Urothelium cell line (cell line): ENCODE measurements at places on chromosomes 12 and 14.
A peak's percentile ranks its signal among the peaks of the same experiment; 100 is the strongest.

DNA sequence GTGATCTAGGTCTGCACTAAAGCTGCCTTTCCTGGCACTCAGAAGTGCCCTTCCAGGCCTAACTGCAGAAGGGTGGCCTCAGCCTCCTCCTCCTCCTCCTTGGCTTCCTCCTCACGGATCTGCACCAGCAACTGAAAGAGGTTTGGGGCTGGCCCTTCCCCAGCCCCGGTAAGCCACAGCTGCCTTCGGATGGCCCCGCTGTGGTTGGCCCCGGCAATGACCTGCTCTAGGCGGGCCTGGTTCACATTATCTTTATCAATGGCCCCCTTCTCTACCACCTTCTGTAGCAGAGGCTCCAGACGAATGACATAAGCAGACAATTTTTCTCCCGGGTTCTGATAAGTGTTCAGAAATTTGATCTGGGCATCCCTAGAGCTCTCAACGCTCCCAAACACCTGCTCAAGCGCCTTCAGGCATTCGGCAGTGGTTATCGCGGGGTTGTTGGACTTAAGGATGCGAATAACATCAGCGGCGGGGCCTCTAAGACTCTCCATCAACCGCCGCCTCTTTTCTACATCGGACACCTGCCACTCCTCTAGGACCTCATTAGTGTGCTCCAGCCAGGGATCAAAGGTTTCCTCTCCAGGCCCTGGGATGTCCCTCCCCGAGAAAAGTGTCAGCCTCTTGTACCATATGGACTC is 1.5 kb downstream of the PNMA1 start:
- peak; percentile 64 for DNase-seq

DNA sequence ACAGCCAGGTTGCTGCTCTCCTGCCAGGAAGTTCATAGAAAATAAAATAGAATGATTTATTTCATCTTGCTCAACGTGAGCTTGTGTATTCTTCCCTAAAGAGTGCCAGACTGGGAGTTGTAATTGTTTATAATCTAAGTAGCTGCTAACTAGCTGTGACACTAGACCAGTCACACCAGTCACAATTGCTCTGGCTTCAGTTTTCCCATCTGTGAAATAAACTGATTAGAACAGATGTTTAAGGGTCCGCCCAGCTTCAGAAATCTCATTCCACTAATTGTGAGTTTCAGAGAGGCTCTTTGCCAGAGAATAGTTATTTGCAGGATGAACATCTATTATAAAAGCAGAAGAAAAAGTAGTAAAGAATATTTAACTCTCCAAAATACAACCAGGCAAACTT is 55.6 kb upstream of the ZDHHC17 start:
- no peak for DNase-seq

- DNase-seq: no peak
Observed at GRCh38 chr12:103011974-103012763, 54.7 kb downstream of the ASCL1 start.

- peak; percentile 79 for DNase-seq
Observed at GRCh38 chr12:49507139-49507538, 31.7 kb upstream of the KCNH3 start.

DNA sequence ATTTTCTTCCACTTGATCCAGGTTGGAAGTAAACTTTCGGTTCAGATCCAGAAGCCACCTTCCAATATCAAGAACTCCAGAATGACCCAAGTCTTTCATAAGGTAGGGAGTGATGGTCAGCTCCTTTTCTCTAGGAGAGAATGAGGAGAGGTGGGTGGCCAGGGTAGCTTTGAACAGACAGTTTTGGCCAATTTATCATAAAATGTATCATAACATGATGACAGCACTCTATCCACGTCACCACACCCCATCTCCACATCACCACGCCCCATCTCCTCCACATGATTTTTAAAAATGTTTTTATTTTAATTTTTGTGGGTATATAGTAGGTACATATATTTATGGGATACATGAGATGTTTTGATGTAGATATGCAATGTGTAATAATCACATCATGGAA is 26.9 kb downstream of the DYRK4 start:
- DNase-seq: no peak

DNA sequence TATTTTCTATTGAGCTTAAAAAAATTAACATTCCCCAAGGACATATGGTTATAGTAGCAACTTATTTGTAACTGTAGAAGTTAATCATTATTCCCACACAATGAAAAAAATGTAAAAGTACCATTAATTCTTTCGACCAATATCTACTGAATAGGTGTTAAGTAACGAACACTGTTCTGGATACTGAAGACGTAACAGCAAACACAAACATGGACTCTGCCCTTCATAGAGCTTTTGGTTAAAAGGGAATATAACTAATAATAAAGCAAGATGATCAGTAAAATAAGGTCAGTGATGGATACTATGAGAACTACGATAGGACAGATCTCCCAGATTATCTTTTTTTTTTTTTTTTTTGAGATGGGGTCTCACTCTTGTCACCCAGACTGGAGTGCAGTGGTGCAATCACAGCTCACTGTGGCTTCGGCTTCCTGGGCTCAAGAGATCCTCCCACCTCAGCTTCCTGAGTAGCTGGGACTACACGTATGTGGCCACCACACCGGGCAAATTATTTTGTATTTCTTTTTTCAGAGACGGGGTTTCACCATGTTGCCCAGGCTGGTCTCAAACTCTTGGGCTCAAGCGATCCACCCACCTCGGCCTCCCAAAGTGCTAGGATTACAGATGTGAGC is 93.9 kb downstream of the PAWR start:
- DNase-seq: no peak

GRCh38 chr12:131758016-131758739 is 47.3 kb downstream of the SFSWAP start:
- DNase-seq: no peak

DNA sequence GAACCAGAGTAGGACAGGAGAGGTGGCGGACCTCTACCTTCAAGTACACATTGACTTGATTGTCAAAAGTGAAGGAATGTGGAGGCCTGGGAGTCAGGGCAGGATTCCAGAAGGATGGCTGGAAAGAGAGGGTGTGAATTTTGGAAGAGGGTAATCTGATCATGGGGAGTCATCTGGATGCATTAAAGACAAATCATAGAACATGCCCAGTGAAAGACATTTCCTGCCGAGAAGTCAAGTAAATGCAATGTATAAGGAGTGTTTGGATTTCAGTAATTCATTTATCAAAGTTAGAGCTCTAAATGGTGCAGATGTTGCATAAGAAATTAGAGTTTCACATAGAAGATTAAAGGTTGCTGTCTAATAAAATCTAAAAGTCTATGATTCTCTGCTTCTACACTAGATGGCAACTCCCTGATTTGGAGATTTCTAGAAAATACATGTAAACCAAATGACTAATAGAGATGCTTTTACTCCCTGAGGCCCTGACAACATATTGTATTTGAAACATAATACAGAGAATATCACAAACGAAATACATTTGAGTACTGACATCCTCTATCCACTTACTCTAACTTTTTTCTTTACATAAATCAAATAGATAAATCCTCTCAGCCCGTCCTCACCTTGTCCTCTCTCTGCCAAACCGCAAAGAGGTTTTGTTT is 91.3 kb downstream of the KCNA5 start:
- DNase-seq: no peak
